ENCODE measurements at places on chromosomes 12 and 14.

DNA sequence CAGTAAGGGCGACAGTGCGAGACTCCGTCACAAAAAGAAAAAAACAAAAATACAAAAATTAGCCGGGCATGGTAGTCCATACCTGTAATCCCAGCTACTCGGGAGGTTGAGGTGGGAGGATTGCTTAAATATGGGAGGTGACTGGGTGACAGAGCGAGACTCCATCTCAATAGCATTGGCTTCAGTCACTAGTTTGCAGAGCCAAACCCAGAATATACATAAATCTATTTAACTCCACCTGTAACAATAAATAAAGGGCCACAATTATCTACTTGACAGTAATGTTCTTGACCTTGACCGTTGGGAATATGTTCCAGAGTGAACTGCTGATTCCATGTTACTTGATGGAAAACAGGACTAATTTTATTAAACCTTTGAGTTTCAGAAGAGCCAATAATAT is 198.9 kb upstream of the MDGA2 start:
- no peak for DNase-seq

DNA sequence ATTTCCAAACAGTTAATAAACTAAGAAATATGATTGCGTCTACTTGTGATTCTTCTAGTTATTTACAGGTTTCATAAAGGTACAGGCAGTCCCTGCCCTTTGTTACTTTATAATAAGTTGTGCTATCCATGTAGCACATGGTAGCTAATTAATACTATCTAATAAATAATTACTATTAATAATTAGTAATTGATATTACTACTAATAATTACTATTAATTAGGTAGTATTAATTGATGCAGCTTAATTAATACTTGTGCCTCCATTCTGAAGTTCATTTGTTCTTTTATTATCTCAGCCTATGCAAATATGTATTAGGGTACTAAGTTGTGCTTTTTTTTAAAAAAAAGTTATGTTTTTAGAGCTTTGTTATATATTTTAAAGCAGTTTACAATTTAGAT is 92.3 kb upstream of the TRHDE start:
- DNase-seq = no peak

GRCh38 chr14:22380571-22381407 is 208.2 kb downstream of the DAD1 start:
- no peak for DNase-seq

DNA sequence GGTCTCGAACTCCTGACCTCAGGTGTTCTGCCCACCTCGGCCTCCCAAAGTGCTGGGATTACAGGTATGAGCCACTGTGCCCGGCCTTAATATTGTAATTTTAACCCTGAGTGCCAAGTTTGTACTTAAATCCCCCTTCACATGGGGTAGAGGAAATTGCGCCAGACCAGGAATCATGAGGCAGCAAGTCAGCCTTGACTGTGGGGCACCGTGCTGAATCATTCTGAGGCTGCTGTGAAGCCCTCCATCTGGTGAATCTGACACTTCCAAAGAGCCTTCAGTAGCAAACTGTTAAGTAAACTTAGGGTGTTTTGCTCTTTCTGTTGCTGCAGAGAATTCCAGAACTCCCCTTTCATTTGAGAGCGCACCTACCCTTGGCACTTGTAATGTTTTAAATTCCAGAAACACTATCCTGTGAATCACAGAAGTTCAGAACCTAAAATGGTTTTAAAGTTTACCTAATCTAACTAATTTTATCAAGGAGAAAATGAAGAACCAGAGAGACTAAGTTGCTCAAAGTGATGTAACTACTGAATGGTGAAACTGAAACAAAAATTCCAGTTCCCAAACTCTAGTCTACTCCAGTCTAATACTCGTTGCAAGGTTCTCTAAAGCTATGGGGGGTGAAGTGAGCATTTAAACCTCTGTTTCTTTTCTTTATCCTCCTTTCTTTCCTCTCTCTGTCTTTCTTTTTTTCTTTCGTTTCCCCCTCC is 7.5 kb downstream of the HEBP1 start:
- DNase-seq = no peak

- DNase-seq = no peak
These were observed 3.6 kb upstream of the MORN3 start for GRCh38 chr12:121673013-121673511.

GRCh38 chr12:92384571-92384970 is 238.9 kb upstream of the BTG1 start:
- no peak for DNase-seq
